Activated naive CD4-positive, alpha-beta T cell treated with anti-CD3 and anti-CD28 coated beads, Interleukin-2, amount 50 U/mL, for 72 hours (primary cell): ENCODE measurements at places on chromosomes 3 and 15. TPM values are rescaled to one million over a fixed set of nuclear protein-coding genes. Genes with fewer than 3 reads are reported as not detected.
A peak's percentile ranks its signal among the peaks of the same experiment; 100 is the strongest.

- DNase-seq, result no peak
Observed at GRCh38 chr15:33565094-33565493, 254.3 kb downstream of the RYR3 start.

DNA sequence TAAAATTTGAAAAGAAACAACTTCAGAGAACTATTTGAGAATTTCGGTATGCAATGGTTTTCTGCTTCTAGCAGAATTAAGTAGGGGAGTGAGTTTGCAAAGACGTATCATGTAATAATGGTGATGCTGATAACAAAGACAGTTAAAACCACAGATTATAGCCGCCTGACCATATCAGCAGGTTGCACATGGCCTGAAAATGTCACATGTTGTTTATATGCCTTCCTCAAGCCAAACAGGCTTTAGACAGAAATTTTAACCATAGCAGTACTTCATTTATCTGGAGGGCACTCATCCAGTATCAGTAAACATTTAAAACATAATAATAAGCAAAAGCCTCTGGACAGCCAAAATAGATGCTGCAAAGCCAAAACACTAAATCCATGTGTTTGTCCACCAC, 131.7 kb downstream of the RYR3 start:
- no peak for DNase-seq

- DNase-seq, result no peak
Observed at GRCh38 chr3:3504686-3505085, 294.5 kb upstream of the LRRN1 start.

GRCh38 chr3:16741890-16742289, 136.7 kb upstream of the DAZL start:
- peak; percentile 73 for DNase-seq

GRCh38 chr15:61759639-61760038, 300.6 kb downstream of the VPS13C start:
- DNase-seq, result no peak

GRCh38 chr3:99714146-99714545, 75.8 kb downstream of the COL8A1 start:
- no peak for DNase-seq

- no peak for DNase-seq
Observed at GRCh38 chr3:126606001-126606400, 47.3 kb upstream of the C3orf22 start.

DNA sequence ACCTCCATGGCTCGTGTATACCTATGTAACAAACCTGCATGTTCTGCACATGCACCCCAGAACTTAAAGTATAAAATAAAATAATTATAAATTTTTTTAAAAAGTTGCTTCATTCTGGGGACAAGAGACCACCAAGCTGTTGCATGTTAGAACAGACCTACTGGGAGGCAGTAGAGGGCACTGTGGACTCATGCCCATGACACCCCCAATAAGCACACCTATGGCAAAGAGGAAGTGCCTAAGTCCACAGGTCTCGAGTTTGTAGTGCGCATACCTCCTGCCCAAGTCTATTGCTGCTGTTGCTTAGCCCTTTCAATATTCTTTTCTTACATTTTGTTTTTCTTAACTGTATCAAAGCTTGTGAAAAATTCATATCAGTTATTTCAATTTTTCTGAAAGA, 267.9 kb upstream of the THBS1 start:
- DNase-seq, result no peak

- no peak for DNase-seq
Observed at GRCh38 chr3:176927706-176928581, 269.3 kb downstream of the TBL1XR1 start.

DNA sequence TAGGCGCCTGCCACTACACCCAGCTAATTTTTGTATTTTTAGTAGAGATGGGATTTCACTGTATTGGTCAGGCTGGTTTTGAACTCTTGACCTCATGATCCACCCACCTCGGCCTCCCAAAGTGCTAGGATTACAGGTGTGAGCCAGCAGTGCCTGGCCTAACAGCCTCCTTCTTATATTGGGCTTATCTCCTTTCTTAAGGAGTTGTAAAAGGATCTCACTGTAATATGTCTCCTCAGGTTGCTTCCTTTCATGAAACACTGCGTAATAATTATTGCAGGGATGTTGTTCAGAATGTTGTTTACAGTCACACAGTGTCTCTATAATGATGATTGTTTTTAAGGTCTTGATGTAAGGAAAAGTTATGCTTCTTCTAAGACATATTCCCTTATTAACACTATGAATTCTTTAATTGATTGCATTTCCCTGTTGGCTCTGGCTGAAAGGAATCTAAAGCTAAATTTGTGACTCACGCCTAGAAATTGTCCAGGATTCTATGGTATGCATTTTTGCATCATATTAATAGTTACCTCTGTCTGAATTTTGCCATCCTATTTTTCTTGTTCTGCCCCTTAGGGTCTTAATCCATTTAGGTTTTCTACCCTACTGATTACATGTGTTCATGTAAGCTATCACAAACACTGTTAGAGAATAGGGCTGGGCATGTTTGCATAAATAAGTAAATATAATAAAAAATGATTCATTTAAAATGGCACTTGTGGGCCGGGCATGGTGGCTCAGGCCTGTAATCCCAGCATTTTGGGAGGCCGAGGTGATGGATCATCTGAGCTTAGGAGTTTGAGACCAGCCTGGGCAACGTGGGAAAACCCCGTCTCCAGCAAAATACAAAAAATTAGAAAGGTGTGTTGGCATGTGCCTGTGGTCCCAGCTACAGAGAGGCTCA, 24.5 kb upstream of the RNF111 start:
- DNase-seq, result no peak

DNA sequence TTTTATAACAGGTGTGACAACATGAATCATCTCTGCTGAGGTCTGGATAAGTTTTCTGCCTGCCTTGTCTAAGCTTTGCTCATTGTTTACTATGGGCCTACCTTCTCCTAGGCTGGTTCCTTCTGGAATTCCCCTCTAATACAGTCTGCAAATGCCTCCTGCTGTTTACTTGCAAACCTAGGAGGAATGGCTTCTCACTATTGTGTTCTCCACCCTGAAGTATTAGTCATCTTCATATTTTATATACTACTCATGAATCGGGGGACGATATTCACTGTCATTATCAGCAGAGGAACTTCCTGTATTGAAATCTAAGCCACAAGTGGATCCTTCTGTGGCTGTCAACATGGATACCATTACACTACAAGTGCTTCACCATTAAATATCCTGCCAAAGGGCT, 154.8 kb downstream of the PLCL2 start:
- DNase-seq, result no peak

GRCh38 chr3:20480786-20481365, 294.9 kb upstream of the SGO1 start:
- no peak for DNase-seq

GRCh38 chr15:78048628-78048920, 28.9 kb downstream of the TBC1D2B start:
- no peak for DNase-seq

GRCh38 chr3:21505711-21506460, 245.1 kb downstream of the ZNF385D start:
- DNase-seq, result no peak

DNA sequence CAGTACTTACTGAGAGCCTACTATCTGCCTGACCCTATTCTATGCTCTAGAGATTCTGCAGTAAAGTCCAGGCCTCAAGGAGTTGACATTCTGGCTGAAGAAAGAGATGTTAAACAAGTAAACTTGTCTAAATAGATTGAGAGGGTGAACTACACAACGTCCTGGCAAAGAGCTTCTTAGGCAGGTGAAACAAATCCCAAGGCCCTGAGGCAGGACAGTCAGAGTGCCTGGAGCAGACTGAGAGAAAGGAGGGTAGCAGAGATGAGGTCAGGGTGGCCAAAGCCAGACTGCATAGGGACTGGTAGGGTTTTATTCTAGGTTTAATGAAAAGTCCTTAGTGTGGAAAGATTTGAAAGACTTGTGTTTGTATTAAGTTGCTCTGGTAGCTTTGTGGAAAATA, 84.5 kb upstream of the ATP11B start:
- no peak for DNase-seq

DNA sequence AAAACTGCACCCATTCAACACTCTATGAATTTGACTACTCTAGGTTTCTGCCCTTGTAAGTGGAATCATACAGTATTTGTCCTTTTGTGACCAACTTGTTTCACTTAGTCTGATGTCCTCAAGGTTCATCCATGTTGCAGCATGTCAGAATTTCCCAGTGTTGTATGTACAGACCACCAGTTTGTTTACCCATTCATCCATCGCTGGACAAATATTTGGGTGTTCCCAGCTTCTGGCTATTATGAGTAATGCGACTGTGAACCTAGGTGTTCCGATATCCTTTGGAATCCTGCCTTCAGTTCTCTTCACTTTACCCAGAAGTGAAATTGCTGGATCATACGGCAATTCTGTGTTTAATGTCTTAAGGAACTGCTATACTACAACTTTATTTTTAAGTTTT, 12.6 kb downstream of the RPL32 start:
- DNase-seq, result no peak

DNA sequence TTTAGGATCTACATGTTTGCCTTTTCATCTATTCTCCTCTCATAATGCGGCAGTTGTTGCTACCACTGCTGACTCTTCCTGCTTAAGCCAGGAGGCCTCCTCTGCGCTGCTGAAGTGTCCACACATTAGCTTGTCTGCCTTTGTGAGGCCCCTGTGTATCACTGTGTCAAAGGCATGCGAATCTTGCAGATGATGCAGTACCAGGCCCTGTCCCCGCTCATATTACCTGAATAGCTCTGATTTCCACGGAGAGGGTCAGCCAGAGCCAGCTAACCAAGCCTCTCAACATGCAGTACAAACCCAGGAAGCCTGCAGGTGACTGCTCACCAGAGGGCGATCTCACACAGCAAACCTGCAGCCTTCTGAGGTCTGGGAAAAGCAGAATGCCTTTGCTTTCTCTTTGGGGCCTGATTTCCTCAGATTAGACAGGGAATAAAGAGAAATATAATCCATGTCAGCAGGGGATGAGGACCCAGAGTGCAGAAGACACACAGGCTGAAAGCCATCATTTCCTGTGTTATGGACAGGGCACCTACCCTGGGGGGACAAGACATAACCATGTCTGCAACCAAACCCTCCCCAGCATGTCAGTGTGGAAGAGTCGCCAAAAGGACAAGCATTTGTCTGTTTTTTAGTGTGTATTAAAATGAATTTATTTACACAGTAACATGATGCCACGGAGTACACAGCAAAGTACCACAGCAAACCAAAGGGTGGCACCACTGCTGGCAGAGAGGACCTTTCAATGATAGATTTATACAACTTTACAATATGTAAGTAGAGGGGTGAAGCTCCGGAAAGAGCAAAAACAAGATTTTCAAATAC, 36.8 kb upstream of the TSPAN3 start:
- peak; percentile 43 for DNase-seq

DNA sequence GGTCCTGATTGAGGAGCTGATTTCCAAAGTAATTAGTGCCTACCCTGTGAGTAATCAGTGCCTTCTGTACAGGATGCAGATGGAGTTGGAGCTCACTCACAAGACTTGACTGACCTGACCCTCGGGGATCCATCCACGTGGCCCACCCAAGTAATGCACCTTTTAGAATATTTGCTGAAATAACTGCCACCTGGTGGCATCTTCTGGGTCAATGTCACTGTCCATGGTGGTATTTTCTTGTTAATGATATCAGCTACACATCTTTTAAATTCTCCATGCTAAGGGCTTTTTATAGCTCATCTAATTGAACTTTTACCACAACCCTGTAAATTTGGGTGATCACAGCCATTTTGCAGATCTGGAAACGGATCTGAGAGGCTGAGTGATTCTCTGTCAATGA, 74.3 kb upstream of the ANKRD34C start:
- DNase-seq, result no peak

DNA sequence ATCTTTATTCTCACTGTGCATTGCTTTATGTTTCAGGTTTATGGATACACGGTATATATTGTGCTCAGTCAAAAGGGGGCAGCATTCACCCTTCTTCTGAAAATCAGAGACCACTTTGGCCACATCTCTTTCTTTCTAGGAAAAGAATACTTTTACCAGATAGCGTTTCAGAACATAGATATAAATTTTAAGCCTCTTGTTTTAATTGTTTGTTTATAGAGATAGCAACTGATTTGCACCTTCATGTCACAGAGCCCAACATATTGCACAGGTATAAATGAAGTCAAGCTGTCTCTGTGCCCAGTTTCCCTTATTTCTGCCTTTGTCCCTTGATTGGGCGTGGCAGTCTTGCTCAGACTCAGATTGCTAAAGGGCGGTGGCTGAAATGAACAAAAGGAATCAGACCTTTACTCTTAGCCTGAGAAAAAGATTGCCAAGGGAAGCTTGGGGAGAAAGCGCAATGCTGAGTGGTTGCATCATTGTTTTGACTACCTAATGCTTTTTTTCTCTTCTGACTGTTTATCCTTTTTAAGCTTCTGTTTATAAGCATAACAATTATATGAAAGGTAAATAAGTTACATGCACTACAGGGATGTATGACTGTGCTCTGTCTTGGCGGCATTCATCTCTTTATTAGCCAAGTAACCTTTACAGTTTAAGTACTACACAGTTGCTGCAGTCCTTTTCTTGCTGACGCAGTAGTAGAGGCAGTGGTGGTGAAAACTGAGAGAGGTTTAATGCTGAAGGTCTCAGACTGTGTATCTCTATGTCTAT, 70.8 kb upstream of the ZBTB20 start:
- peak; percentile 22 for DNase-seq

DNA sequence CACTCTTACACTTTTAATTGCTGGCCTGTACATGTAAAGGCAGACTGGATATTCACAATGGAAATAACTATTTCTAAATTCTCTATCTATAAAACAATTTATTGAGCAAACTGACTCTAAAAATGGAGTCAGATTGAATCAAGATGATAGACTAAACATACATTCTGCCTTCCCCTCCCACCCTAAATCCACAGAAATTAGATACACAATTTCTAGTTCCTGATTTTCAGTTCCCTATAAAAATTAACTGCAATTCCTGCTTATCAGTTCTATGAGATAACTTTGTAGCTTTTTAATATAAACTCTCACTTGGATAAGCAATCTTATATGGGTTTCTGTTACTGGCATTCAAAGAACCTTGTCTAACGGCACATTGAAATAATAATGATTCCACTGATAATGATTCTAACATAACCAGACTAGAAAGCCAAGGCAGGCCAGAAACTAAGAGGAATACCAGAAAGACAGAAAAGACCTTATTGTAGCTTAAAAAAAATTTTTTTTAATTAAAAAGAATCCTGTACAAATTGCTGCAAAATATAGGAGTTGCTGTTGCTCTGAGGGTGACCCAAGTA, 33.1 kb downstream of the TBC1D5 start:
- DNase-seq, result no peak

- DNase-seq, result no peak
Observed at GRCh38 chr3:20890111-20890519, 704.1 kb upstream of the SGO1 start.

DNA sequence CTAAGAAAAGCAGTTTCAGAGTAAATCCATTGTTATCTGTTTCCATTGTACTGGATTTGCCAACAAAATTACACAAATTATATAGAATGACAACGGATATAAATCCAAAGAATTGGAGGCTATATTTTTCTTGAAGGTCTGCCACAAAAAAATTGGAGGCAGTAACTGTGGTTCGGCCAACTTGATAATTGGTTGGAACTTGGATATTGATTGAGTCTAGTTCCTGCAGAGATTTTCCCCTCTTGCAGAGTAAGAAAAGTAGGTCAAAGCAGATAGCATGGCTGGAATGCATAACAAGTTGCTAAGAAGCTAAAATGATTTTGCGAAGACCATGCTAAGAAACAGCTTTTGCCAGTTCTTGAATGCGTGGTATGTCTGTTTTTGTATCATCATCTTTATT, 269.6 kb upstream of the CFAP20DC start:
- no peak for DNase-seq

Gene TF
- total RNA-seq, result 0.47 TPM

Gene GHRL
- not detected for total RNA-seq

Gene MGA
- 36.2 TPM for total RNA-seq

Gene MYL3
- not detected for total RNA-seq

Gene CPEB1
- not detected for total RNA-seq

Gene EAF2
- 14.9 TPM for total RNA-seq
